ENCODE measurements at places on chromosomes 6 and 20. TPM values are rescaled to one million over a fixed set of nuclear protein-coding genes. Genes with fewer than 3 reads are reported as not detected.
A peak's percentile ranks its signal among the peaks of the same experiment; 100 is the strongest.

GRCh38 chr20:5393218-5393870 is 76.6 kb upstream of the PROKR2 start:
- no peak for DNase-seq

- no peak for DNase-seq
Observed at GRCh38 chr6:33731751-33732282, 14.9 kb downstream of the IP6K3 start.

DNA sequence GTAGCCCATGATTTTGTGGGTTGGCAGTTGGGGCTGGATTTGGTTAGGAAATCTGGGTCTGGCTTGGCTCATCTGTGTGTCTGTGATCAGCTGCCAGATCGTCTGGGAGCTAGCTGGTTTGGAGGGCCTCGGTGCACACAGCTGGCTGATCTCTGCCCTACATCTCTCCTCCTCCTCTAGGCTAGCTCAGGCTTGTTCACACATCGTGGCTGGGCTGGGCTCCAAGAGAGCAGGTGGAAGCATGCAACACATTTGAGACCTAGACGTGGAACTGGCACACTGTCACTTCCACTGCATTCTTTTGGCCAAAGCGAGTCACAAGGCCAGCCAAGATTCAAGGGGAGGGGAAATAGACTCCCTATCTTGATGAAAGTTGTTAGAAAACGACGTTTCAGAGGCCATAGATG is 15.9 kb downstream of the NDUFAF5 start:
- peak; percentile 82 for DNase-seq

GRCh38 chr6:97689078-97689754 is 406.2 kb upstream of the MMS22L start:
- DNase-seq = no peak

The CD24 gene
- 1.6 TPM for total RNA-seq

All from HT1080 (cell line).